Cardiac fibroblast (primary cell): ENCODE measurements at places on chromosomes 6 and 20.

DNA sequence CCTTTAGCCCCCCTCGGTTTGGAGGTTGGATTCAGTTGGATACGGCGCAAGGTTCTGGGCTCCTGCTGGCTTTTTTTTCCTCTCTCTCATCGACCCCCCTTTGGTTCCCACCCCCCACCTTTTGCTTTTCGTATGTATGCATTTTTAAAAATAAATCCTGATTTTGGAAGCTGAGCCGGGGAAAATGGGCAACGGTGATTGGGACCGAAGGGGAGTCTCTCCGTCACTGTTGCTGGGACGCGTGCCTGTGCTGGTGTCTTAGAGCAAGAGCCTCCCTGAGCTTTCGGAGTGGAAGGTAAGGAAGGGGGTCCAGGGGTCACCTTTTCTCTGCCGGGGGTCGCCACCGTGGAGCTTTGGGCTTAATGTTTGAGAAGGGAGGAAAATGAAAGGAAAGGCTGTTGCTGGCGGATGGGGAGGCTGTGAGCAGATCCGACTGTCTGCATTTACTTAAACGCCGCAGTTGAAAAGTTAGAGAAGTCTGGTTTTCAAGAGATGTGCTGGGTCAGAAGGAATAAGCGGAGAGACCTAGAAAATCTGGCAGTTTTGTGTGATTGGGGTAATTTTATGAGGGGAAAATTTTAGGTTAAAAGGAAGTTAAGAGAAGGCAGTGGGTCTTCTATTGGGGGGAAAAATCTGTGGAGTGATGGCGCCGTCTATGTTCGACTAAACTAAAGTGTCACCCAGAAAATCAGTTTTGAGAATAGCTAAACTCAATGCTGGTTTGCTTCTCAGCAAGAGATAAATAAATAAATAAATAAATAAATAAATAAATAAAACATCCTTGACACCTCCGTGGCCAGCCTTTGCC is 828 bp downstream of the ADGRB3 start:
- DNase-seq: peak; percentile 29

DNA sequence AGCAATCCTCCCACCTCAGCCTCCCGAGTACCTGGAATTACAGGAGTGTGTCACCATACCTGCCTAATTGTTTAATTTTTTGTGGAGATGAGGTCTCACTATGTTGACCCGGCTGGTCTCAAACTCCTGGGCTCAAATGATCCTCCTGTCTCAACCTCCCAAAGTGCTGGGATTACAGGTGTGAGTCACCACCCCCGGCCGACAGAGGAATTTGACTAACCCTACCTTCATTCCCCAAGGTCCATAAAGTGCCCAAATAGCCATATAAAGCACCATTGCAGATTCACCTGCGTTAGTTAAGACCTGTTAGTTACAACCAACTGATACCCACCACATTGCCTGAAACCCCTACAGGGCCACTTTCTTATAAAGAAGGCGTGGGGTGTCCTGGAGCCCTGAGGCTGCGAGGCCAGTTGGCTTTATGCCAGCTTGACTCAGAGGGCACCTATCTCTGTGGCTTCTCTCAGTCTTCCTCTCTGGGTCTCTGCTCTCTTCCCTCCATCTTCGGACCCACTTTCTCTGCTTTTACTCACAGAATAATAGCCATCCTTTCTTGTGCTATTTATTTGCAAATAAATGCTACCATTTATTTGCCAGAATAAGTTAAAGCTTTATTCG is 65.6 kb downstream of the SLC2A10 start:
- no peak for DNase-seq

DNA sequence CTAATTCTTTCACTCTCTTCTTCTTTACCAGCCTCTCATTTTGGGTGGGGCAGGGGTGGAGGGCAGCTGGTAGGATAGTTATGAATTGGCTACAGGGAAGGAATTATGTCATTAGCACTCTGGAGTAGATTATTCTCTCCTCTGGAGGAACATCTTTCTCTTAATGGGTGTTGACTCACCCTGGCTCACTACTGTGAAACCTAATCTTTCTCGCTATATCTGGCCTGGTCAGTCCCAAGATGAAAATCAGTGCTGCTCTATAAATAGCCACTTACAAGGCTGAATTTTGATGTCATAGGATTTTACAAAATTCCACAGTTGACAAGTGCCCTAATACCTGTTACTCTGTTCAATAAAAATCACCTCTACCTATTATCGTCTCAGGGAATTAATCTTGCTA is 151.3 kb downstream of the COL9A1 start:
- DNase-seq: no peak

DNA sequence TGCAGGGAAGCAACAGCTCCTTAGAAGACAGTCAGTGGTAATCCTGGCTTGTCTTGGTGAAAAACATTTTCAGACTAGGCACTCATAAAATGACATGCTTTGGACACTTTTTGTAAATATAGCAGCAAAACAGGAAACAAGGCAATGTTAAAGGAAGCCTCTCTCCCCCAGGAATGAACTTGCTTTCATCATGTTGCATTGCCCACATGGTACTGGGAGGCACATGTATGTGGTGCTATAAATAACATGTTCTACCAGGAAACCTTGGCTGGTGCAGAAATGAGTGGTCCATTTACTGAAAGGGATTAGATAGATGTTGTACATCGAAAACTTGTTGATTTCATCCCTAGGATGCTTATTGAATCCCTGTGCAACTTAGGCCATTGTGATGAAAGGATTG is 121.4 kb upstream of the RREB1 start:
- DNase-seq: no peak

GRCh38 chr20:25339608-25340007 is 51.0 kb downstream of the ABHD12 start:
- DNase-seq: no peak

- peak; percentile 18 for DNase-seq
Observed at GRCh38 chr6:147579667-147580066, 71.2 kb downstream of the SAMD5 start.

DNA sequence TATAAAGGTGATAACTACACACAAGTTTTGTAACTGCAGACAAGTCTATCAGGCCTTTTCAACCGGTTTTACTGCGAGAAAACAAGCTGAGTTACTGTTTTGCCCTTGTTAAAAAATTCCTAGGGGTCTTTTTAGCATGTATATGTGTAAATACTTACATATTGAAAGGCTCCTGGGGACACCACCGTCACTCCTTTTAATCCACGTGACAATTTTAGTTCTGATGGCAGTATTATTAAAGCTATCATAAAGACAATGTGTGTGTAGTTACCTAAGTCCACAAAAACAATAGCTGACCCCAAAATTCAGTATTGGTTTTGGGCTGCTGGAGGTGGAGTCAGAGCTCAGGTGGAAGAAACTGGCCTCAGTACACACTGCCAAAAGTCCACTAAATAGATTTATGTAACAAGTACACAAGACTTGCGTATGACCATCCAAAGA is 41.3 kb upstream of the HFE start:
- peak; percentile 32 for DNase-seq

DNA sequence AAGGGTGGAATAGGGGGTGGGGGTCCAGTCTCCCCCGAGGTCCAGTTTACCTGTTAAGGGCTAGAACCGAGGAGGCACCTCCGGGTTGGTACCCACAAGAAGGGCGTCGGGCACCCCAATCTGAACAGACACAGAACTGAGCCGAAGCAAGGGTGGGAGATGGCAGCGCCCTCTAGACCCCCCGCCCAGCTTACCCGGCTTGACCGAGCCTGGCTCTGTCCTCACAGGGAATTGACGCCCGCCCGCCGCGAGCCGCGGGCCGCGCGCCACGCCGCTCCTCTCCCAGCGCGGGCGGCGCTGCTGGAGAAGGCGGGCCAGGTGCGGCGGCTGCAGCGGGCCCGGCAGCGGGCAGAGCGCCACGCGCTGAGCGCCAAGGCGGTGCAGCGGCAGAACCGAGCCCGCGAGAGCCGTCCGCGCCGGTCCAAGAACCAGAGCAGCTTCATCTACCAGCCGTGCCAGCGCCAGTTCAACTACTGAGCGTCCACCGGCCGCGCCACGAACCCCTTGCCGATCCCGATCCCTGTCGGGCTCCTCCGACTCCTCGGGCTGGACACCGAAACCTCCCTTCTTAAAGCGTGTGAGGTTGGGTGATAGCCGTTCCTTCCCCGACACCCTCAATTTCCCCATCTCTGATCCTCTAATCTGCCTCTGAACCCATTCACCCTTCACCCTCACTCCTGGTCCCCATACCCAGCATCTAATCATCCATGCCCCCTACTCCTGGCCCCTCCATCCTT is 5.9 kb downstream of the TP53INP2 start:
- peak; percentile 73 for DNase-seq

DNA sequence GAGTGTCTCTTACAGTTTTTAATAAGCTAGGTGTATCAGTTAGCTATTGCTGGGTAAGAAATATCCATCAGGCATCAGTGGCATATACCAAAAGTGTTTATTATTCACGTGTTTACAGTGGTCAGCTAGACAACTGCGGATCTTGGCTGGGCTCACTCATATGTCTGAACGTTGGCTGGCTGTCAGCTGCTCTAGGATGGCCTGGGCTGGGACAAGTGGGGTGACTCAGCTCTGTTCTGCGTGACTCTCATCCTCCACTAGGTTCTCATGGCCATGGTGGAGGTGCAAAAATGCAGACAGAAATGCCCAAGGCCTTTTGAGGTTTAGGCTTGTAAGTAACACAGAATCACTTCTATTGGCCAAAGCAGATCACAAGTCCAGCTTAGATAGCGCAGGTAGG is 22.0 kb downstream of the ZNF341 start:
- peak; percentile 65 for DNase-seq

GRCh38 chr20:35091816-35092523 is 637 bp downstream of the TRPC4AP start:
- DNase-seq: peak; percentile 22

GRCh38 chr6:87040729-87041128 is 54.2 kb downstream of the CGA start:
- DNase-seq: no peak

- peak; percentile 52 for DNase-seq
Observed at GRCh38 chr20:35215066-35215956, 11.2 kb upstream of the MMP24 start.
